A673 (cell line): ENCODE measurements at places on chromosomes 16 and 17. TPM values are rescaled to one million over a fixed set of nuclear protein-coding genes. Genes with fewer than 3 reads are reported as not detected.

DNA sequence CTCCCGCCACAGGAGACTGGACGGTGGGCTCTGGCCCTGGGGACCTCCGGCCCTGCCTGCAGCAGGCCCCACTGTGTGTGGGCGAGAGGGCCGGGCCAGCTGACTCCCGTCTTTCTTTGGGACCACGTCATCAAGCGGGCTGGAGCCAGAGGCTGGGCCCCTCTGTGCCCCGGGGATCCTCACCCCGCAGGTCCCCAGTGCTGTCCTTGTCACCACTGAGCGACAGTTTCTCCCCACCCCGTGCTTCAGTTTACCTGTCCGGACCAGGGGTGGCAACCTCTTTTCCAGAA lies 181.9 kb upstream of the ZNF469 start:
- H3K4me1 ChIP-seq: no peaks in the 10 kb centered on the region
- H3K36me3 ChIP-seq: no peaks in the 10 kb centered on the region
- no peak for DNase-seq

The RARA gene
- total RNA-seq: 25.4 and 30.3 TPM in 2 replicates

The CRHR1 gene
- not detected in 2 replicates for total RNA-seq

- no peaks in the 10 kb centered on the region for H3K27me3 ChIP-seq
- no peaks in the 10 kb centered on the region for H3K4me1 ChIP-seq
- no peak for DNase-seq
These were observed 1175.1 kb upstream of the GOT2 start for GRCh38 chr16:59909262-59909661.

- H3K4me3 ChIP-seq: no peak overlapping the region
- no peaks in the 10 kb centered on the region for H3K27me3 ChIP-seq
- H3K36me3 ChIP-seq: no peaks in the 10 kb centered on the region
- H3K27ac ChIP-seq: peak overlapping the region; percentile 47
- H3K4me1 ChIP-seq: peaks cover 13% of the 10 kb centered on the region
These were observed 2.8 kb downstream of the RAPGEFL1 start for GRCh38 chr17:40179923-40180659.

The PFAS gene
- total RNA-seq: 163 and 165 TPM in 2 replicates

The SOX8 gene
- 1.4 and 2.0 TPM in 2 replicates for total RNA-seq

The ZPBP2 gene
- not detected in 2 replicates for total RNA-seq

The ITGAD gene
- not detected in 2 replicates for total RNA-seq

DNA sequence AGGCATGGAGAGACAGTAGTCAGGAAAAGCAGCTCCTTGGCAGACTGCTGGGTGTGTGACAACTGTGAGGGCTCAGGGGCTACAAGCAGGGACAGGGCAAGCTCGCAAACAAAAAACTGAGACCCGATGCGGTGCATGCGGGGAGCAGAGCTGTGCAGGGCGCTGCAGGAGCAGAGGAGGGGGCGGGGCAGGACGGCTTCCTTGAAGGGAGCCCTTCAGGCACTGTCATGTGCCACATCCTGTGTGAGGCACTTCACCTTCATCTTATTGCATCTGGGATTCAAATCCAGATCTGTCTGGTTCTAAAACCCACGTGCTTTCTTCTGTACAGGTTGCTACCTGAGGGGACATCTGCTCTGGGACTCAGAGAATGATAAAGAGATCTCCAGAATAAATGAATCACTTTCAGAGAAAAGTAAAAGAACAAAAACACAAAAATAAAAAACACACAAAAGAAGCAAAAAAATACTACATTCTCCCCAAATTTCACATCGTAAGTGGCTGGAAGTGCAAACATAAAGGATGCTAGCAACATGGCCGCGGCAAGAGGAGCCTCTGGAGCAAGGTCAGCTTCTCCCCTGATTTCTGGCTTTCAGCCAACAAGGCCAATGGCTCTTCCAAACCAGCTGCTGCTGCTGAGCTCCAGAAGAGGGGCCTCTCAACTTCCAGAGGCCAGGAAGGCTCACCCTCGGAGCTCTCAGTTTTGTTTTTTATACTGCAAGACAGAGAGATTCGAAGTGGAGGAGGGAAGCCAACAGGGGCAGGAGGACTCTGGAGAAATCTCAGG lies 14.2 kb downstream of the LYRM9 start:
- no peak overlapping the region for H3K27ac ChIP-seq
- no peaks in the 10 kb centered on the region for H3K4me1 ChIP-seq
- no peak for DNase-seq
- no peaks in the 10 kb centered on the region for H3K27me3 ChIP-seq
- no peaks in the 10 kb centered on the region for H3K36me3 ChIP-seq

The NPW gene
- total RNA-seq: 96.5 and 105 TPM in 2 replicates

- peaks cover 23% of the 10 kb centered on the region for H3K4me1 ChIP-seq
- H3K36me3 ChIP-seq: no peaks in the 10 kb centered on the region
- H3K27ac ChIP-seq: no peak overlapping the region
- no peak for DNase-seq
- H3K4me3 ChIP-seq: no peak overlapping the region
These were observed 6.3 kb upstream of the KDM8 start for GRCh38 chr16:27197004-27197403.

DNA sequence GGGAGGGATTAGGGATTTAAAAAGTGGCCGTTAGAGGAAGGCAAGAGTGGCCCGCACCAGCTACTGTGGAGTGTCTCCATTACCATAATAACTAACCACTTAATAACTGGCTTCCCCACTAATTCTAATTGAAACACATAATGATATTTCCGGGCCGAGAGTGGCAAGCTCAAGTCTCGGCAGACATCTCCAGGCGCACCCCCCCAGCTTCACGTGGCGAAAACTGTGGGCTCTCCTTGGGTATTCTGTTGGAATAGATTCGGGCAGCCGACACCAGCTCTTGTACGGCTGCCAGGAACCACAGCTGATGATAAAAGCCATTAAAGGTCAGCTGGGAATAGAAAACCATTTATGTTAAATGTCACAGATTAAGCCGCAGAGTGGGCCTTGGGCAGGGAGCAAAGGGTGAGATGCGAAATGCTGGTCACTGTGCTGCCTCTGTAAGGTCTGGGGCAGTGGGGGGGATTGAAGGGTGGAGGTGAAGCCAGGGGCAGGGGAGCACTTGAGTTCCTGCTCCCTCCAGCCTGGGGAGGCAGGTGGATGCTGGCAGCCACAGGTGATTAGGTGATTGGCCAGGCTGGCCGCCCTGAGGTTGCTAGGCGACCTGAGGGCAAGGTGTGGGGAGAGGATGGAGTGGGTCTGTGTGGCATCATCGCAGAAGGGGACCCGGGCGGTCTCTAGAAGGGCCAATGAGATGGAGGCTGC lies 115.6 kb upstream of the SDK2 start:
- peaks cover 4% of the 10 kb centered on the region for H3K4me1 ChIP-seq
- H3K4me3 ChIP-seq: no peak overlapping the region
- no peak overlapping the region for H3K27ac ChIP-seq
- H3K27me3 ChIP-seq: peaks cover 19% of the 10 kb centered on the region
- H3K36me3 ChIP-seq: no peaks in the 10 kb centered on the region

- no peak for DNase-seq
- no peak overlapping the region for H3K4me3 ChIP-seq
- no peak overlapping the region for H3K27ac ChIP-seq
These were observed 115.1 kb upstream of the ANKFN1 start for GRCh38 chr17:56038131-56038530.

The GSDMA gene
- total RNA-seq: not detected in 2 replicates

The NAGS gene
- total RNA-seq: 0.24 and 0.50 TPM in 2 replicates
